ENCODE measurements at places on chromosomes 12 and 14. TPM values are rescaled to one million over a fixed set of nuclear protein-coding genes. Genes with fewer than 3 reads are reported as not detected.
A peak's percentile ranks its signal among the peaks of the same experiment; 100 is the strongest.

DNA sequence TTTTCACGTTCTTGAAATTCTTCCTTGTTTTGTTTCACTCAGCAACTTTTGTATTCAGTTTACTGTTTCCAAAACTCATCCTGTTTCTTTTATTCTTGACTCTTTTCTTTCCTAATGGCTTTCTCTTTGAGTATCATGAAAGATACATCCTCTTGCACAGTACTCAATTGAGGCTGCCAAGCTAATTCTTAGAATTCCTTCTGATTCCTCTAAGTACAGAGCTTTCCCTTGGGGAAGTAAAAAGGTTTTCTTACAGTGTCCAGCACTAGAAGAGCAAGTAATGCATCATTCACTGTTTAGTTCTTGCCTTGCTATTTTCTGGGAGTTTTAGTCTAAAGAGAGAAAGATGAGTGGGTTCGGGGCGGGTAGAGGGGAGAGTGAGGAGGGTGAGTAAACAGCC, 154.1 kb downstream of the NEDD1 start:
- ATAC-seq = no peak

GRCh38 chr12:127169321-127170181, 1097.4 kb upstream of the TMEM132C start:
- ATAC-seq = no peak

FAM181A gene
- not detected for total RNA-seq

OVCH1 gene
- 0.08 TPM for total RNA-seq

RAD9B gene
- total RNA-seq = 0.32 TPM

GRCh38 chr12:108854451-108855283, 2.7 kb downstream of the SSH1 start:
- peak; percentile 35 for ATAC-seq

GRCh38 chr12:132275110-132275531, 54.3 kb downstream of the GALNT9 start:
- peak; percentile 99 for ATAC-seq

- ATAC-seq = no peak
Measured at GRCh38 chr12:64923536-64923935, 99.1 kb downstream of the TBC1D30 start.

DNA sequence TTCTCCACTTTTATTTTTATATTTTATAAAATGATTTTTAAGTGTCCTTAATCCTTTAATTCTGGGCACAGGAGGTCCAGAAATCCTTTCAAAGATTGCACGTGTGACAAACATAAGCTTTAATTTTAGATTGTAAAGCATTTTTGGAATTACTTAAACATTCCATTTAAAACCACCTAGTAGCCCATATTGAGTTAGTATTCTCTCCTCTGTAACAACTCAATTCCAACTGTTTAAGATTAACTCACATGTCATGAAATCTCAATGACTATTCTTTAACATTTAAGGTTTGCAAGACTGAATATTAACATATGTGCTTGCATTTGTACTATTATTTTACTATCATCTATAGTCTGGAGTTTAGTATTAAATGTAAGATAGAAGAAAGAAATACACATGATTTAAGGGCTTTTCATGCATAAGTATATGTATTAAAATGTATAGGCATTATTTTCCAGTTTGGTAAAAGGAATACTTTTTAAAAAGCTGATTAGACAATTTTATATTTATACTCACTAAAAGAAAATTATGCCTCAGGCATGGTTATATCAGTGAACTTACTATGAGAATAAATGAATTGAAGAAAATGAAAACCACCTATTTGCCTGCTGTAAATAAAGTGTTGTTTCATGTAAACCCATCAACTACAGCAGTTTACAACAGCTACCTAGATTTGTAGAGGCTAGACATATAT, 776.9 kb downstream of the SLC6A15 start:
- no peak for ATAC-seq

HIP1R gene
- total RNA-seq = 40.5 TPM

MDGA2 gene
- 32.3 TPM for total RNA-seq

DIO3 gene
- total RNA-seq = 8.3 TPM

- ATAC-seq = no peak
Measured at GRCh38 chr12:57161491-57161890, 14.1 kb upstream of the LRP1-AS start.

DNA sequence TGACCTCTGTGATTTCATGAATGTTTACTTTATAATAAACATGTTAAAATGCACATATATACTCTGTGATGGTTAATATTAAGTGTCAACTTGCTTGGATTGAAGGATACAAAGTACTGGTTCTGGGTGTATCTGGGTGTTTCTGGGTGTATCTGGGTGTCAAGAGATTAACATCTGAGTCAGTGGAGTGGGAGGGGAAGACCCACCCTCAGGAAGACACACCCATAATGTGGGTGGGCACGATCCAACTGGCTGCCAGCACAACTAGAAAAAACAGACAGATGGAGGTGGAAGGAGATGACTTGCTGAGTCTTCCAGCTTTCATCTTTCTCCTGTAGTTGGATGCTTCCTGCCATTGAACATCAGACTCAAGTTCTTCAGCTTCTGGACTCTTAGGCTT, 11.9 kb downstream of the NUP37 start:
- ATAC-seq = no peak

DNA sequence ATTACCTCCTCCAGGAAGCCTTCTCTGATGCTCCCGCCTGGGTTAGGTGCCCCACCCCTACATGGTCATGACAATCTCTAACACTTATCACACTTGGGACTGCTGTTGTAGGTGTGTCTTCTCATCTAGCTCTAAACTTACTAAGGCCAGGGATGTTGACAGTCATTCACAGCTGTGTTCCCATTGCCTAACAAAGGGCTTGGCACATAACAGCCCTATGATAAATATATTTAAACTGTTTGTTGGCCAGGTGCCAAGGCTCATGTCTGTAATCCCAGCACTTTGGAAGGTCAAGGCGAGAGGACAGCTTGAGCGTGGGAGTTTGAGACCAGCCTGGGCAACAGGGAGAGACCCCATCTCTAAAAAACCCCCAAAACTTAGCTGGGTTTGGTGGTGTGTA, 98.8 kb upstream of the RGS6 start:
- no peak for ATAC-seq

GRCh38 chr12:45049912-45050750, 768 bp downstream of the DBX2 start:
- ATAC-seq = peak; percentile 51

DNA sequence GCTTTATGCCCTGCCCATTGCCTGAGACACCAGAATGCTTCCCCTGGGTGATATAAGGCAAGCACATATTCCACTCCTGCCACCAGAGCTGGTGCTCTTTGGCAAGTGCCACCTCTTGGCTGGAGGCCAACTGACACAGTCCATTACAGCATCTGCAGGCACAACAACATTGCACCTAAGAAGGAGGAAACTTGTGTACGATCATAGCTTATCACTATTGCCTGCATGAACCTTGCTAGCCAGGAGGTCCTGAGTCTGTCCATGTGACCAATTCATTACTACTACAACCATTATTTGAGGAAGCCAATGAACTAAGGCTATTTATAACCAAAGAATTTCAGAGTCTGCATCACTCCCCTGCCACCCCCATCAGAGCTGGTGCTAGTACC, 119.8 kb upstream of the SCAF11 start:
- ATAC-seq = no peak

DNA sequence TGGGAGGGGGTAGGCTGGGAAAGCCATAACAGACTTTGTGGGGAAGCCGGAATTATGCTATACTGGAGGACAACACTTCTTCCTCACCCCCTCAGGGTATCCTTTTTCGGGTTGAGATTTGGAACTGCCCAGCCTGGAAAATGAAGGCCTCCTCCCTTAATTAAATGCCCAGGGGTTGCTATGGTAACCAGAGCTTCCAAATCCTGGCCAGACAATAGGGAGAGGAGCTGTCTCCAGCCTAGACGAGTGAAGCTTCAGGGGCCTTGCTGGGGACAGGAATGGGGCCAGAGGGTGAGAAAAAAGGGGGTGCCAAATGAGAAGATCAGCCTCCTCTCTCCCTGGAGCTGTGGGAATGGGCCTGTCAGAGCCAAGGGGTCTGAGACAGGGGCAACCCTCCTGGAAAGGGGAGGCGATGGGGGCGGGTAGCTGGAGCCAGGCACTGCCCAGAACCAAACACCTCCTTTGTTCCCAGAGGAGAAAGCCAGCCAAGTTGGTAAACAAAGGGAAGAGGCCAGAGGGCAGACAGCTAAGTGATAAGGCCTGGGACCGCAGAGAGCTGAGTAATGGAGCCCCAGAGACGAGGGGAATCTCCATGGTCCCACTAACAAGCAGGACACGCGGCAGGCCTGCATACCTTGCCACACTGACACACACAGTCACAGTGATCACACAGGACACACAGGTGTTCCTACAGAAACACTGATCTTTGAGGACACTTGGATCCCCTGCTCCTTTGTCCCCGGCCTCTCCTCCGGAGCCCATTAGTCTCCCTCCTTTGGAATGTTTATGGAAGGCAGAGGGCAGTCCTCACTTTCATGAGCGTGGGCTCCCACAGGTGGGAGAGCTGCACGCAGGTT, 17.9 kb upstream of the RND1 start:
- ATAC-seq = peak; percentile 60

DNA sequence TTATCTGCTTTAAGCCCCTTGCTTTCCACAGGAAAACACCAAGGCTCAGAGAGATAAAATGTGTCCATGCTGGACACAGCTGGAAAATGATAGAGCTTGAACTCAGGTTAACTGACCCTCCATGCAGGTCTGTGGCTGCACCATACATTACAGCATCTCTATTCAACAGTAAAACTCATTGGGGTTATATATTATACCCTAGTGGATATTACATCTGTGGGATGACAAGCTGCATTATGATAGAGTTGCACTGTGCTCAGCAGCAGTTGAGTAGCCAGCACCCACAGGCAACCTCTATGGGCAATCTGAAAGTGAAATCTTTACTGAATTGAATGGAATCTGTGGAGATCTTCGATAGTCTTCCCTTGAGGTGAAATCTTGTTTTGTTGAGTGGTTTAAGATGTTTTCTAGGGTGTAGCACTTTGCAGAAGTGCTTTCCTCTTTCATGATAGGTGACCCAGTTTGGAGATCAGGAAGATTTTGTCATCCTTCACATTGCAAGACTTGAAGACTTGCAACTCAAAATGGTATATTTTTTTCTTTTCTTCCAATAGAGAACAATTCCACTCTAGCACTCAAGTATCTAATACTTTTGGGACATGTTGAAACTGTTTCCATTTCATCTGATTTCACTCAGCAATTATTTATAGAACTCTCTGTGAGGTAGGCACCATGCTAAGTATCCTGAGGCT, 389.2 kb downstream of the RAD51B start:
- ATAC-seq = peak; percentile 66

TRPV4 gene
- 0.14 TPM for total RNA-seq

- ATAC-seq = no peak
Measured at GRCh38 chr12:75554556-75554880, 43.1 kb upstream of the KRR1 start.

SLC10A1 gene
- total RNA-seq = 0.87 TPM

SLC2A14 gene
- 1.2 TPM for total RNA-seq

DNA sequence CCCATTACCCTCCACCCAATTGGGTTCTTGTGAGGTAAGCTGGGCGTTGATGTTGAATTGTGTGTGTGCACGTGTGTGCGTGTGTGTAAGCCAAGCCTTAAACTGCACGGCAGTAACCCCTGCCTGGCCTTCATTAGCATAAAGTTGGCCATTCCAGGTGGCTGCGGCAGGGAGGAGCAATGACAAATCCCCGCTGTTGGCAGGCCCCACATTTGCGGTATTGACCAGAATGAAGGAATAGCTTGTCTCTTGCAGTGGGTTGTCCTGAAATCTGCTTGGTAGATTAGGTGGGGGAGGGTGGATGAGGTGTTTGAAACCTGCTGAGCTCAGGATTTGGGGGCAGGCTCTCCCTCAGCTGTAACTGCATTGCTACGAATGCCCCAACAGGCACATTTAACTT, 7.3 kb downstream of the VSX2 start:
- ATAC-seq = no peak

LUM gene
- total RNA-seq = 0.76 TPM

- no peak for ATAC-seq
Measured at GRCh38 chr12:34294671-34295365, 272.5 kb downstream of the ALG10 start.

PNP gene
- 66.9 TPM for total RNA-seq

- ATAC-seq = peak; percentile 85
Measured at GRCh38 chr14:32382704-32383103, 53.6 kb downstream of the AKAP6 start.

Measured in motor neuron (in vitro differentiated cells).